ENCODE measurements at places on chromosomes 7 and 10.

GRCh38 chr10:80539421-80540031 is 1.8 kb downstream of the SH2D4B start:
- no peak for DNase-seq

GRCh38 chr7:112292162-112292561 is 85.7 kb downstream of the ZNF277 start:
- DNase-seq, result no peak

DNA sequence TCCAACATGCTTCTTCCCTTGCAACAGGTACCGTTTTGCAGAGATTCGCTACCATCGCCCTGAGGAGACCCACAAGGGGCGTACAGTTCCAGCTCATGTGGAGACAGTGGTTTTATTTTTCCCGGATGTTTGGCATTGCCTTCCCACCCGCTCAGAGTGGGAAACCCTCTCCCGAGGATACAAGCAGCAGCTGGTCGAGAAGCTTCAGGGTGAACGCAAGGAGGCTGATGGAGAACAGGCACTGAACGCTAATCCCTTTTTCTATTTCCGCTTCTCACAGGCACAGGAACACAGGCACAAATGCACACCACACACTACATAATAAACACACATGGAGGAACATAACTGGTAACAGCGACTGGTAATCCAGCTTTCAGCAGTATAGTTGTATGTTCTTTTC is 35.2 kb downstream of the CCAR1 start:
- no peak for DNase-seq

GRCh38 chr7:107816011-107816566 is 13.1 kb upstream of the SLC26A3 start:
- DNase-seq, result no peak

GRCh38 chr10:66095610-66096009 is 830.2 kb upstream of the LRRTM3 start:
- DNase-seq, result no peak

- DNase-seq, result no peak
Measured at GRCh38 chr7:47503281-47503680, 78.6 kb downstream of the TNS3 start.

GRCh38 chr10:128144547-128144946 is 18.3 kb upstream of the MKI67 start:
- DNase-seq, result no peak

GRCh38 chr7:50353894-50354595 is 49.5 kb downstream of the IKZF1 start:
- no peak for DNase-seq

DNA sequence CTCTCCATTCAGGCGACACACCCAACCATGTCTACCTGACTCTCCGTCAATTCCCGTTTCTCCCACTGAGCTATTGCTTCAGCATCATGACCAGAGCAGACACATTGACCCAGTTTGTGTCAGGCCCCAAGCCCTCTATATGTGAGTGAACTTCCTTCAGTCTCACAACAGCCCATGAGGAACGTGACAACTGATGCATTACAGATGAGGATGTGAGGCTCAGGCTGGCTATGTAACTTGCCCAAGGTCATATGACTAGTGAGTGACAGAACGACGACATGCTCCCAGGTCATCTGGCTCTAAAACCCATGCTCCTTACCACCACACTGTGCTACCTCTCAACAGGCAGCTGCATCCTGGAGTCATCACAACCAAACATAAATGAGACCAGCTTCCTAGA is 3.7 kb downstream of the TMEM140 start:
- no peak for DNase-seq

GRCh38 chr10:81838950-81839349 is 36.0 kb upstream of the NRG3 start:
- DNase-seq, result no peak

- DNase-seq, result no peak
Measured at GRCh38 chr7:86706406-86706805, 62.7 kb downstream of the GRM3 start.

GRCh38 chr7:138895679-138896078 is 85.5 kb downstream of the KIAA1549 start:
- DNase-seq, result no peak

DNA sequence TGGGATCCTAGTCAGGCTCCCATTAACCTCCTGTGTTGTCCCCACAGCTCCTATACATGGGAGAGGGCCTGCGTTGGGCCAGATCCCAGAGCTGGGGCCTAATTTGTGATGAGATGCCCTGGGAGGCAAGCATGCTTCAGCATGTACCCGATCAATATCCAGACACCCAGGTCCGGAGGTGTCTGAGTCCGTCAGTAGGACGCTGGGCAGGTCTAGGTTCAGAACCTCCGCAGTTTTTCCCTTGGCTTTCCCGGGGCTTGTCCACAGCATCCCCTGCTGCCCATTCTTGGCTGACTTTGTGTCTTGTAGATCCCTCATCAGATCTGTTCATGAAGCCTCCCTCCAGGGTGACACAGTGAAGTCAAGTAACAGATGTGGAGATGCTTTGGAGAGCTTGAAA is 32.7 kb upstream of the RBAK start:
- no peak for DNase-seq

GRCh38 chr7:117894037-117894436 is 20.8 kb upstream of the CTTNBP2 start:
- no peak for DNase-seq

GRCh38 chr10:489330-489729 is 200.1 kb downstream of the DIP2C start:
- no peak for DNase-seq

DNA sequence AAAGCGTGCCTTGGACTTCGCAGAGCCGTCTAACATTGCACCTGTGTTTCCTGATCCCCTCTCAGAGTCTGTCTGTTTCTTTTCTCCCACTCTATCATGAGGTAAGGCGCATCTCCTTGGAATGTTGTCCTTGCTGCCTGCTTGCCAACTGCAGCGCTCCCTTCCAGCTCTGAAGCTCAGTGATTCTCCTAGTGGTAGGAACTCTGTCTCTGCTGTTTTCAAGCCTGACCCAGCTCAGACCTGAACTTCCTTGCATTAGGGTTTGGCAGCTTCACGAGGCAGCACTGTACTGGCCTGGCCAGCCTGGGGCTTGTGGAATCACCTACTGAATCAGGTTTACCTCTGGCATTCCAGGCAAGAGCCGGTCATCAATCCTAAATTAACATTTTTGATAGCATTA is 123.9 kb downstream of the CREB5 start:
- DNase-seq, result no peak

DNA sequence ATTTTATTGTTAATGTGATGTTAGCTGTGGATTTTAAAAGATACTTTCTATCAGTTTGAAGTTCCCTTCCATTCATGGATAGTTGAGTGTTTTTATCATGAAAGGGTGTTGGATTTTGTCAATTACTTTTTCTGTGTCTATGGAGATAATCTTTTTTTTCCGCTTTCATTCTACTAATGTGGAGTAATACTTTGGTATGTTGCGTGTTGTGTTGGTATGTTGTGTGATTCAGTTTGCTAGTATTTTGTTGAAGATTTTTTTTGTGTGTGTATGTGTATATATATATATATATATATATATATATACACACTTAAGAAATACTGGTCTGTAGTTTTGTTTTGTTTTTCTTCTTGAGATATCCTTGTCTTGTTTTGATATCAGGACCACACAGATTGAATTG is 100.3 kb downstream of the CCSER2 start:
- DNase-seq, result no peak
